Mesenteric fat pad (tissue), 1 donor: ENCODE measurements at places on chromosomes 5 and 9. TPM values are rescaled to one million over a fixed set of nuclear protein-coding genes. Genes with fewer than 3 reads are reported as not detected.

Gene BARHL1
- total RNA-seq = not detected

GRCh38 chr5:36640949-36641348, 34.5 kb downstream of the SLC1A3 start:
- no peak for DNase-seq

Gene TMOD1
- 5.8 TPM for total RNA-seq

Gene OR13C5
- total RNA-seq = not detected

Gene PALM2AKAP2
- total RNA-seq = 120 TPM

Gene TOR1A
- 33.9 TPM for total RNA-seq

Gene FOXE1
- not detected for total RNA-seq

GRCh38 chr9:81989700-81990099, 1.1 kb downstream of the SPATA31D1 start:
- DNase-seq = no peak
